ENCODE measurements at places on chromosomes 16 and 17.

DNA sequence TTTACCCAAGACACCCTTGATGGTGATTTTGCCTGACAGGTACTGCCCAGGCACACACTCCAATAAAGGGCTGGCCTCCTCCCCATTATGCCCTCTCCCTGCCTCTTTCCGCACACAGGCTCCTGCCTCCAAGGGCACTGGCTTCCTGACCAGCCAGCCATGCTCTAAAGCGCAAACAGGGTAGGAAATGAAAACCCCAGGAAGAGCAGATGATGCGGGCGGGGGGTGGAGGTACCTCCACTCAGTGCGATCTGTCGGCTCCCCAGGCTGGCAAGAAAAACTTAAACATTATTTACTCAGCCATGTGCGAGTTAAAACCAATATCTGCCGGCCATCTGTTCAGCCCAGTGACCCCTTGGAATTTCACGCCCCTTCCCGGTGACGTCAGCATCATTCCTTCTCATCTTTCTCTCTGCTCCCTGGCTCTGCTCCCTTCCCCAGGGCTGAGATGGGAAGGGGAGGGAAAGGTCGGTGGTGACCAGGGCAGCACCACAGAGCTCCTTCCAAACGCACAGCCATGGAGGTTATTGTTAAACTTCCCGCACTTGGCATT is 262.5 kb downstream of the CBLN1 start:
- DNase-seq, result no peak

GRCh38 chr17:40017422-40018080 is 2.3 kb downstream of the CSF3 start:
- DNase-seq, result no peak

DNA sequence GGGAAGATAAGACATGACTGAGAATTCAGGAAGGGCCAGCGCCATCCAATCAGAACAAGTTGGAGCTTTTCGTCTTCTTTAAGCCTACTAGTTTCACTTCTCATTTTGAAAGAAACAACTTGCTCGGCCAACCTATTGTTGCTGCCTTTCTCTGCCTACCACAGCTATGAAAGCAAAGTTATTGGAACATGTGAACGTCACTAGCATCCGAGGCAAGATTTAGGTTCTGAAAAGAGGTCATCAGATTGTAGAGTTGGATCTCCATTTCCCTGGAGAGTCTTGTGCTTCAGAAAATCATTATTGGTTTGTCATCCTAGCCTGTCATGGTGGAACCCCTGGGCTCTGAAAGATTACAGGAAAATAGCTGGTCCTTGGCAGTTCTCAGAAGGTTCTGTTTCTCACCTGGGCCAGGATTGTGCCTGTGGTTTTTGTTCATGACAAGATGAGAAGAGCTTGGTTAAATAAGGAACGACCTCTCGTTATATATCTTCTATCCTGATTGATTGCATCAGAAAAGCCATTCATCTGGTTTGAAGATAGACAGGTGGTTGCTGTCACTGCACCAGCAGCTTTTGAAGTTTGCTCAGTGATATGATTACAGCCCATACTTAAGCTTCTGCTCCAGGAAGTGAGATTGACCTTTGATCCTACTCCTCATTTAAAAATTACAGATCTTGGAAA is 25.3 kb downstream of the CDH13 start:
- no peak for DNase-seq

DNA sequence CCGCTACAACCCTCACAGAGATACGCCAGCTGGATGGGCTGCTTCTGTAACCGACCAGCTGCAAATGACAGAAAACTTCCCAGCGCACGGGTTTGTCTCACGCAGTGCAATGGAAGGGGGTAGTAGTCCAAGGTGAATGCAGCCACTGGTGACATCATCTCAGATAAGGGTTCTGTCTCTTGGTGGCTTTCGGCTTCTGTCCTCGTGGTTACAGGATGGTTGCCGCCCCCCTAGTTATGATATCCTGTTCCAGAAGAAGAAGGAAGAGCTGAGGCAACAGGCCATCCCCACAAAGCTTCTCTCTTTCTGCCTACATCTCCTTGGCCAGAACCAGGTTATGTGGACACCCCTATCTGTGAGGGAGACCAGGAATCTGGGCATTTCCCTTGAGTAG is 40.3 kb upstream of the BAHCC1 start:
- no peak for DNase-seq

DNA sequence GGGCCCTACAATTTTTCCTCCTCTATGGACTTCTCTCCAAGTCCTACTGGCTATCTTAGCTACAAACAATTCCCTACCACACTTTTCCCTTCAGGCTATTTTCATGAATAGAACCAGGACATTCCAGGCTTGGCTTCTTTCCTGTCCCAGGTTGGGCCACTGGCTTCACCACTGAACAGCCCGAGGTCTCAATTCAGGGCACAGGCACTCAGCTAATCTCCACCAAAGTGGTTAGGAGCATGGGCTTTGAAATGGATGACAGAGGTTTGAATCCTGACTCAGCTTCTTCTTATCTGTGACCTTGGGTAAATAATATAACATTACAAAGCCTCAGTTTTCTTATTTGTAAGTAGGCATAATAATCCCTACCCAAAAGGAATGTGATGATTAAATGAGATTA is 50.9 kb upstream of the ZNF629 start:
- DNase-seq, result no peak

DNA sequence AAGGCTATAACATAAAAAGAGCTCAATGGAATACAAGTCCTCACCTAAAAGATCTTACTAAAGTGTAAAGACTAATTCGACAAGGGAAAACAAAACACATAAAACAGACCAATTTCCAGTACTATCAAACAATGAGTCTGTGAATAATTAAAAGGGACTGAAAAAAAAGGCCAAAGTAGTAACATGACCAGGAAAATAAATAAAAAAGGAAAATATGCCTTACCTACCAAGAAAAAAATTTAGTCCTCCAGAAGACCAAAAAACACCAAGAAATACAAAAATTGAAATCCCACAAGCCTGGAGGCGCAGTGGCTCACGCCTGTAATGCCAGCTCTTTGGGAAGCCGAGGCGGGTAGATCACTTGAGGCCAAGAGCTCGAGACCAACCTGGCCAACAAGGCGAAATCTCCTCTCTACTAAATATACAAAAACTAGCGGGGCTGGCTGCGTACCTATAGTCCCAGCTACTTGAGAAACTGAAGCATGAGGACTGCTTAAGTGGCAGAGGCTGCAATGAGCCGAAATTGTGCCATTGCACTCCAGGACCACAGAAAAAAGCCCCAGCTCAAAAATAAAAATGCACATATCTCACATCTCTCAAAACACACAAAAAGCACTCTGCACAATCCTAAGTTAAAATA is 60.8 kb downstream of the TEX14 start:
- no peak for DNase-seq

GRCh38 chr17:41010441-41010840 is 1.5 kb upstream of the KRTAP3-1 start:
- no peak for DNase-seq

DNA sequence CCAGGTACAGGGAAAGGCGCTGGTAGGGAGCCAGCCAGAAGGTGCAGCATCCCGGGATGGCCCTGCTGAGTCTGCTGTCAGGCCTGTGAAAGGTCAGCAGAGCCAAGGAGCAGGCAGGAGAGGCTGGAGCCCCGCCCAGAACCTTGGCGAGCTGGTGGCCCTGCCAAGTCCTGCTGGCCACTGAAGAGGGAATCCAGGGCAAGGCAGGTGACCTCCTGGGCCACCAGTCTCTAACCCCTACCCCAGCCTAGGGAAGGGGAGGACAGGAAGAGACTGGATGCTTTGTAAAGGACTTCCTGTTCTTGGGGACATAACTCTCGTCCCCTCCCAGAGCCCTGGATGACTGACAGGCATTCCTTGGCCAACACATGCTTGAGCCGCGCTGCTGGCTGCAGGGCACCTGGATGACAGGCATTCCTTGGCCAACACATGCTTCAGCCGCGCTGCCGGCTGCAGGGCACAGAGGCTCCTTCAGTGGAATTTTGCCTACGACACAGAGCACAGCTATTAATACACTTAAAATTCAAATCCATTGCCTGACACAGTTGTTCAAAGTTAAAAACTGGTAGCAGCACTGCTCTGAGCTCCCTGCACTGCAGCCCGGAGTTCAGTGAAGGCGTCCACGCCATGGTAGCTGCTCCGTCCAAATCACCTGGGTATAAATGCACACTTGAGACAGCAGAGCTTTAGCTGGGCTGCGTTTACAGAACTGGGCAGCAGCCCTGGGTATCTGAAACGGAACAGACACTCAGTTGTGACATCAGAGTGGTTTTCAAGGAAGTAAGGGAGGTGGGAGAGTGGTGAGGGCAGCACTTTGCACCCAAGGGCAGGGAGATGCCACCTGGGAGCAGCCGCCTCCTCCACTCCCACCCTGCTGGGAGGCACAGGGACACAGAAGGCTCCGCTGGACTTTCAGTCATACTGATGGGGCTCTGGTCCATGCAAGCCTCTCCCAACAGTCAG is 2.0 kb upstream of the BRICD5 start:
- DNase-seq, result no peak

- no peak for DNase-seq
Measured at GRCh38 chr16:85354686-85355514, 242.6 kb upstream of the CIBAR2 start.

DNA sequence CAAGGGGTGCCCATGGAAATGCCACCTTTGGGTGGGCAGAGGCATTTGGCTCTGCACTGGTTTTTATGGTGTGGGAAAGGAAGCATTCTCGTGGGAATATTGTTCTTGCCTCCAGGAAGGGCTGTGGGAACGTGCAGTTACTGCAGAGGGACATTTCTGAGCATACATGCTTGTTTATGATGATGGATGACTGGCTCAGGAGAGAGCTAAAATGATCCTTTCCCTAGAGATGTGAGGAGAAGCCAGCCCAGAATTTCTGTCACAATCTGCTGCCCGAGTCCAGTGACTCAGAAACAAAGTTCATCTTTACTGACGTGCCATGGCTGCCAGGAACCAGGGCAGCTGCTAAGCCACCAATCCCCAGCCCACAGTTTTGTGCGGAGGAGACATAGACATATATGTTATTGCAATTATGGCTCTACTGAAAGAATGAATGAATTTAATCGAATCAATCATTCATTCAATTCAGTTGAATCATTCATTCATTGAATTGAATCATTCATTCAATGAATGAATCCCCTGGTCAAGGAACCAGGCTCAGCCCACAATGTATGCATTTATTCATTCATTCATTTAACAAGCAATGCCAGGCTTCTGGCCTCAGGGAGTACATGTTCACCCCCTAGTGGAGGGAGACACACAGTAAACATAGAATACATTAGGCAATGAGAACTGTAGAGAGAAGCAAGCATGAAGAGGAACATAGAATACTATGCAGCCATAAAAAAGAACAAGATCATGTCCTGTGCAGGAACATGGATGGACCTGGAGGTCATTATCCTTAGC is 414.4 kb upstream of the HSBP1 start:
- DNase-seq, result no peak

- no peak for DNase-seq
Measured at GRCh38 chr17:444879-445454, 92.4 kb upstream of the RPH3AL start.

GRCh38 chr17:67772679-67773078 is 52.6 kb upstream of the BPTF start:
- no peak for DNase-seq

GRCh38 chr17:69643686-69644085 is 229.2 kb downstream of the MAP2K6 start:
- no peak for DNase-seq

GRCh38 chr16:74625500-74626350 is 18.8 kb upstream of the GLG1 start:
- DNase-seq, result no peak

GRCh38 chr16:22122239-22122638 is 29.9 kb downstream of the VWA3A start:
- no peak for DNase-seq

GRCh38 chr17:83176623-83177583 is 97.5 kb downstream of the METRNL start:
- no peak for DNase-seq

DNA sequence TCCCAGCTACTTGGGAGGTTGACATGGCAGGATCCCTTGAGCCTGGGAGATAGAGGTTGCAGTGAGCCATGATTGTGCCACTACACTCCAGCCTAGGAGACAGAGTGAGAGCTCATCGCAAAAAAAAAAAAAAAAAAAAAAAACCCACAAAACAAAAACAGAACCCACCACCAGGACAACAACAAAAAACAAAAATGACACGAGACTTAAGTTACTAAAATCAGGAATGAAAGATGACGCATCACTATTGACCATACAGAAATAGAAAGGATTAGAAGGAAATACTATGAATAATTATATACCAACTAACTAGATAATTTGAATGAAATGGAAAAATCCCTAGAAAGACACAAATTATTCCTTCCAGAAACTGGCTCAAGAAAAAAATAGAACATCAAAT is 432.4 kb upstream of the PMFBP1 start:
- no peak for DNase-seq

DNA sequence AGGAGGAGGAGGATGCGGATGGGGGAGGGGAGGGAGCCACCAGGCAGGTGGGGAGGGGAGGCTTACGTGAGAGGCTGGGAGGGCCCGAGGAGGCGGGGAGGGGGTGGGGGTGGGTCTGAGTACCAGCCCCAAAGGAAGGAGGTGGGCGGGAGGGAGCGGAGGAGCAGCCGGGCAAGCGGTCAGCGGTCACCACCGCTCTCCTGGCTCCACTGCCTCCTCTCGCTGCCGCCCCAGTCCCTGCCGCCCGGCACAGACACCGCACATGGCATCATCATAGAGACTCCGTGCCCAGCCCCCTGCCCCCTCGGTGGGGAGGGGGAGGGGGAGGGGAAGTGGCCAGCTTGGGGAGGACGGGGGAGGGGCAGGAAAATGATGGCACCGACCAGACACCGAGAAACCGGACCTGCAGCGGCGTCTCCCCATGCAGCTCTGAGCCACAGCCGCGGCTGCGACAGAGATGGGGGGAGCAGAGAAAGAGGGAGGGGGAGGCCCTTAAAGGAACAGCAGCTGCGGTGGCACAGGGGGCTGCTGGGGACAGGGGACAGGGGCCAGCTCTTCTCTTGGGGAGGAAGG is at the start of gene TLCD3B:
Gene TLCD3B (minus strand): TSS at position 431 of the 573 bp plus-strand sequence. CDS start 744 bp downstream, outside the sequence.
- DNase-seq, result no peak

DNA sequence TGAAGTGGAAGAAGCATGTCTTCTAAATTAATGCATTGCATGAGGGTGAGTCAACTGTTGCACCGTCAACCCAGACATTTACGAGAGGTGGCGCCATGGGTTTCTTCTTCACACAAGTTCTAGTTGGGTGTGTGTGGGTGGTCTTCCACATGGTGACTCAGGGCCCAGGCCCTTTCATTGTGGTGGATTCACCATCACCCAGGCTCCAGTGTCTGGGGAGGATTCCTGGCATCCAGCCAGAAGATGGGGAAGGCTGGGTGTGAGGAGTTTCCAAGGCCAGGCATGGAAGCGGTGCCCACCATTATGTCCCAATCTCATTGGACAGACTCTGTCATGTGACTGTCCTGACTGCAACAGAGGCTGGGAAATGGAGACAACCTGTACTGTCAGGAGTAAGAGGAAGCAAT is 21.4 kb upstream of the JPH3 start:
- DNase-seq, result no peak

- no peak for DNase-seq
Measured at GRCh38 chr17:28381141-28381825, 9.8 kb downstream of the SARM1 start.

DNA sequence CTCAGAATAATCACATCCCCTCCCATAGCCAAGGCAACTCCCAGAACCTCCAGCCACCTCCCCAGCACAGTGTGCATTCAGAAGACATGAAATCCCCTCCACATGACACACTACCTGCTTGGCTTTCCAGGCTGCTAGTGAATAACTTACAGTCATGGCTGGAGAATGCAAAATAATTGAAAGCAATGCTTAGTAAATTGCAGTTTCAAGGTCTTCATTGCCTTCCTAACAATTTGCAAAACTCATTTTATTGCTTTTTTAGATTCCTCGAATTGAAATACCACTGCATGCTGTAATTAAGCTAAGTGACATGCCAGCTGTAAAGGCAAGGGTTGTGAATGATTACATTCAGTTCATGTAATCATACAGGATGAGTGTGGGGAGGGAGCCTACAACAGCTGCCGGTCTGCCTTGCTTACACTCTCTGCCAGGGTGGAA is 29.0 kb upstream of the HOXB13 start:
- no peak for DNase-seq

Measured in NCI-H2081 treated with DMSO at 0.1 percent for 48 hours (cell line).